ENCODE measurements at places on chromosomes 4 and X.

DNA sequence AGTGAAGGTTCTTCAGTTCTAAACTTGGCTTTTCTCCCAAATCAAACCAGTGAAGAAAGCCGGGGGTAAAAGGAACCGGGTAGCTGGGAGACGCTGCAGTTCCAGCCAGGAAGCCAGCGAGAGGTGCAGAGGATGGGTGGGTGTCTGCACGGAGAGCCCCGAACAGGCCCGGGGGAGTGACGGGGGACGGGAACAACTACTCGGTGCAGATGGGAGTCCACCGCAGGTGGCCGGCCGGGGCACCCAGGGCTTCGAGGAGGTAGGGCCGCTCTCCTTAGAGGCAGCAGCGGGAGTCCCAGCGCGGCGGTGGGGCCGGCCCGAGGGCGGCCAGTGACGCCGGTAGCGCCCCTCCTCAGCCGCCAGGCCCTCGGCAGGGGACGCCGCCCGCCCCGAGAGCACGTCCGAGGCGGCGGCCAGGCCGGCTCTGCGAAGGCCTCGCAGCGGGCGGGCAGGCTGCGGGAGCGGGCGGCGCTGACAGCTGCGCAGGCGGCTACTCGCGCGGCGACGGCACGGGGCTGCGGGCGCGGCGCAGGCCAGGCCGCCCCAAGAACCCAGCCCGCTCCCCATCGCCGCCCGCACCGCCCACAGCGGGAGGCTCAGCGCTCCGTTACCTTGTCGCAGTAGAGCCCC is 449 bp downstream of the FBXL5 start:
- no peak for DNase-seq

DNA sequence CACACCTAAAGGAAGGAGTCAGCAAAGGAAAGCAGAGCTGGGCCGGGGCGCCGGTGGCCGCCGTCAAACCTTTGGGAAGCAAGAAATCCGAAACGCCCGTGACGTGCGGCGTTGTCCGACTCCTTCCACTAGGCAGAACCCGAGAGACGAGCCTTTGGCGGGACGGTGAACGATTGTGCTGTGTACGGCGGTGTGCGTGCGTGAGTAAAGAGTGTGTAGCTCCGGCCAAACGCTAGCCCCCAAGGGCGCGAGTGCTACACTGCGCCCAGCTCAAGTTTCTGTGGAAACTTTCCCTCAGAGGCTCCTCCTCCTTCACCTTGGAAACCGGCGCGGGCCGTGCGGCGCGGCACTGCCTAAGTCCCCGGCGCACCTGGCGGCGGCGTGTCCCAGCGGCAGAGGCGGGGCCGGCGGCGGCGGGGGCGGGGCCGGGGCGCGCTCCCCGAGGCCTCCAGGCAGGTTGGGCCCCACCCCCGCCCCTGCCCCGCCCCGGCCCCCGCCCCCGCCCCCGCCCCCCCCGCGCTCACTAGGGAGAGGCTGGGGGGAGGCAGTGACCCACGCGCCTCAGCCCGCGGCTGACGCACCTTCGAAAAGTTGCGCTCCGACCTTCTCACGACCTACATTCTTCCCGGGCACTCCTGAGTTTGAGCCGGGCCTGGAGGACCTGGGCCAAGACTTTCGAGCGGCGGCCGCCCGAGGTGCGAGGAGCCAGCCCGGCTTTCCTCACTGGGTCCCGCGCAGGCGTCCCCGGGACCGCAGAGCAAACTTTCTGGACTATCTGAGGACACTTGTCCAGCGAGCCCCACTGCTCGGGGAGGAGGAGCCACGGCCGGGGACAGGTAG is at the start of gene FHIP1A:
FHIP1A (plus strand) TSS at position 547 of the 840 bp plus-strand sequence. CDS start 157,084 bp downstream, outside the sequence.
- peak; percentile 82 for DNase-seq

DNA sequence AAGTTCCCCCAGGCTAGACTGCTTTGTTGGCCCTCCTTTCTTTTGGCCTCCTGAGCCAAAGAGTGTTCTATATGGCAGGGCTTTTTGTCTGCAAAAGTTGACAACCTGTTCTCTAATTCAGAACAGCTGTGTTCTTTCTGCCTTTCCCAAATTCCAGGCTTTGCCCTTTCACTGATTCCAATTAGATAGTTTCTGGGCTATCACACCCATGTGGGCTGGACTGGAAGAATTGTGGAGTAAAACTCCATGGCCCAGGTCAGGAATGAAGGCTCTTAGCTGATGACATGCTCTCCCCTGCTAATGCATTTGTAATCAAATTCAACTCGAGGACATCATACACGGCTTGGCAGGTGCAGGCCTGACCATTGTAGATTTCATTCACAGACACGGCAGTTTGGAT is 19.4 kb downstream of the BMP3 start:
- no peak for DNase-seq

GRCh38 chr4:183945741-183946140 is 40.6 kb downstream of the STOX2 start:
- no peak for DNase-seq

DNA sequence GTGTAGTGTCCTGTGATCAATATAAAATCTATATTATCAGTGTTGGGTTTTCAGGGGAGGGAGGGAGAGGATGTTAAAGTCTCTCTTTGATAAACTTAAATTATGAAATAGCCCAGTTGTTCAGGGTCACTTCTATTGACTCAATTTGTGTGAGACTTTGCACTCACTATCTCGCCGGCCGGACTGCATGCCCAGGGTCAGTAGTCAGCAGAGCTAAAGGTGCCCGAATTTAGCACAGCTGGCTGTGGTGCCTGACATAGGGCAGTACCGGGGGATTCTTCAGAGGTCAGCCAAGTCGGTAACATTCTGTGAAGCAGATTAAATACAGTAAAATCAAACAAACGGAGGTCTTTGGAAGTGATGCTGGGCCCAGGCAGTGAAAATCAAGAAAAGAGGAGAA is 19.2 kb downstream of the GABRQ start:
- no peak for DNase-seq
